Stimulated activated CD8-positive, alpha-beta memory T cell treated with anti-CD3 and anti-CD28 coated beads, Interleukin-7, amount 100 ng/mL, for 4 hours (primary cell): ENCODE measurements at places on chromosomes 1 and 21.
A peak's percentile ranks its signal among the peaks of the same experiment; 100 is the strongest.

DNA sequence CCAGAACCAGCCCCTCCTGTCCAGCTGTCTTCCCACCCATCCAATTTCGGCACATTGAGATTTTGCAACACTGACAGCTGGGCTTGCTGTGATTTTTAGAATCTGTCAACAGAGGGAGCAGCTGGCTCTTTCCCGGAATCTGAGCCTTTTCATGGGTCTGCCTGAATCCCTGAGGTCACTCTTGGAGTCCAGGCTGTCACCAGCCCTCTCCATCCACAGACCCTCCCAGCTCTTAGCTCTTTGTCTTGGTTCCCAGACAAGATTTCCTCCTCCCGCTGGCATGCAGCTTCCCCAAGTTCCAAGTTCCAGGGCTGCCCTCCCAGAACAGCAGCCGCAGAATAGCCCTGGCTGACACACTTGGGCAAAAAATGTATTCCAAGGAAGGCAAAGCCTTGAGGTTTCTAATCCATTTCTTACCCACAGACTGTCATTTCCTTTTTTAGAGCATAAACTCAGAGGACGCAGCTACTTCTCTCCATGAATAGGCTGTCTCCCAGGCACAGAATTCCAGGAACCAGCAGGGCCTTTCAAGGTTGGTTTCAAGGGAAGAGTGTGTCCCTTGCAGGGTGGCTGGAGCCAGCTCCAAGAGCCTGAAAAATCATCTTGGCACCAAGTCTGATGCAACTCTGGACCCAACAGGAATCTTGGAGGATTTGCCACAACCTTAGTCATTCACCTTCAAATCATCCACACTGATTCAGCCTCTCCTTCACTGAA lies 7.1 kb upstream of the TMEM61 start:
- DNase-seq: no peak

GRCh38 chr1:225868631-225869330 lies 13.4 kb downstream of the TMEM63A start:
- DNase-seq: no peak

GRCh38 chr1:155977690-155978324 lies 540 bp downstream of the ARHGEF2 start:
- DNase-seq: peak; percentile 74

GRCh38 chr1:43600033-43601020 lies 49.6 kb upstream of the KDM4A start:
- no peak for DNase-seq

GRCh38 chr1:57470036-57470435 lies 46.2 kb upstream of the DAB1 start:
- DNase-seq: no peak

GRCh38 chr1:205301205-205301821 lies 20.2 kb downstream of the NUAK2 start:
- no peak for DNase-seq

GRCh38 chr21:35007348-35007747 lies 41.8 kb downstream of the RUNX1 start:
- no peak for DNase-seq

DNA sequence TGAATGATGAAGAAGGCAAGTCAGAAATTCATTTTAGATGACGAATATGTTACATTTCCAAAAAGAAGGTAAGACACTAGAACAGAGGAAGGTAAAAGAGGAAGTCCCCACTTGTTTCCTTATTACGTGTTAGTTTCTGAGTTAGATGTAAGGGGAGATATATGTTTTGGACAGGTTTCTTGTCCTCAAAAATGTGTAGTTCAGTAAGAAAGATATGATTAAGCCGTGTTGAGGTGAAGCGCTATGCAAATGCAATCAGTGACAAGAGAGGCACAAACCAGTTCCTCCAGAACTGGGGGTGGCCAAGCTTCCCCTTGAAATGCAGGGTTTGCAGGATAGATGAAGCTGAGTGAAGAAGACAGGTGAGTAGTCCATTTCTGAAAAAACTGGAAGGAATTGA lies 293.3 kb upstream of the RUNX1 start:
- DNase-seq: no peak

GRCh38 chr1:27357281-27358037 lies 9.3 kb downstream of the MAP3K6 start:
- DNase-seq: peak; percentile 64

GRCh38 chr1:10242811-10243210 lies 32.4 kb downstream of the KIF1B start:
- DNase-seq: no peak
